Dermis blood vessel endothelial cell (primary cell): ENCODE measurements at places on chromosomes 6 and 20. TPM values are rescaled to one million over a fixed set of nuclear protein-coding genes. Genes with fewer than 3 reads are reported as not detected.
A peak's percentile ranks its signal among the peaks of the same experiment; 100 is the strongest.

DNA sequence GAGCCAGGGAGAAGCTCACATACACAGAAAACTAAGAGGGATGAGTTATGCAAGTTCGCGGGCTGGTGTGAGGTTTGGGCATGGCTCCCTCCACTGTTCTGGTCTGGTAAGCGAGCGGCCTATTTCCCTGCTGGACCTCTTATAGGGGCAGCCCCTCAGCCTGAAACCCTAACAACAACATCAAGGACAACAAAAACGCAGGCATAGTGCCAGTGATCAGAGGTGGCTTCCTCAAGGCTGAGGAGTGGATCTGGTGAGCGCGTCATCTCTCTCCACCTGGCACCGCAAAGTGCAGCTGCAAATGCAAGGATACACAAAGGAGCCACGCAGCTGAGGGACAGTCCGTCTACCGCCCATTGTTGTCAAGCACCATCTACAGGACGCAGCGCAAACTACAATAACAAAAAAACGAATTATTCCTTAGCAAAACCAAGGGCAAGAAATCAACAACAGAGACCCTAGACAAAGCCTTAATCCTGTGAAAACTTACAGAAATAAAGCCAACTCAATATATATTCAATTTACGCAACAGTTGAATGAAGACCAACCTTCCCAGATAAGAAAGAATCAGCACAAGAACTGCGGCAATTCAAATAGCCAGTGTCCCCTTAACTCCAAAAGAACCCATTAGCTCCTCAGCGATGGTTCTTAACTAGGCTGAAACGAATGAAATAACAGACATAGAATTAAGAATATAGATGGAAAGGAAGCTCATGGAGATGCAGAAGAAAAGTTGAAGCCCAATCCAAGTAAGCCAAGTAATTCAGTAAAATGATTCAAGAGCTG lies 9.2 kb upstream of the DEFB110 start:
- DNase-seq = no peak

GRCh38 chr20:4830696-4831095 lies 109.0 kb downstream of the PRND start:
- DNase-seq = peak; percentile 76

DNA sequence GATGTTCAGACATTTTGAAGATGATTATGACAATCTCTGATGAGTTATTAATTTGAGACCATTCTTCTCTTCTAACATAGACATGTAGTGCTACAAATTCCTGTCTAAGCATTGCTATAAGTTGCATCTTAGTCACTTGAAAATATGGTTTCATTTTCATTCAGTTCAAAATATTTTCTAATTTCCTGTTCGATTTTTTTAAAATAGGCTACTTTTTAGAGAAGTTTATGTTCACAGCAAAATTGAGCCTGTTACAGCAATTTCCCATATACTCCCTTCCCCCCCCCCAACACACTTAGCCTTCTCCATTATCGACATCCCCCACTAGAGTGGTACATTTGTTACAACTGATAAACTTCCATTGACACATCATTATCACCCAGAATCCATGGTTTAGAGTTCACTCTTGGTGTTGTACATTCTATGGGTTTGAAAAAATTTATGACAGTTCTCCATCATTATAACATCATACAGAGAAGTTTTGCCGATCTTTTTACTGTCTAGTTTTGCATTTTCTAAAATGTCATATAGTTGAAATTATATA lies 31.2 kb downstream of the PLAGL1 start:
- no peak for DNase-seq

DNA sequence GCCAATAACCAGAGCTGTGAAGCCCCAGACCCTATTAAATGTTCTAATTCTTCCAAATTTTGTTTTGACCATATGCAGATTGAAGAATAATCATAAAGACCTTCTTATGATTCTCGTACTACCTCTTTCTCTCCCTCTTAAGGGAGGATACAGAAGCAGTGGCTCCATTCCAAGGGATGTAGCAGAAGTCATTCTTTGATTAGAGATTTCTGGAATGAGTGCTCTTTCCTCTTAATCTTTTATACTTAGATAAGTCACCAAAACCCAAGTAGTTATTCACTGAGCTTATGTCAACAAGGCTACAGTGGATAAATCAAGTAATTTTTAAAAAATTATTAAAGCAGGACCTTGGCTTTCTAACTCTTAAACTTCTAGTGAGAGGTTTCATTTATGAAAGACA lies 266.0 kb upstream of the STXBP5 start:
- no peak for DNase-seq

DNA sequence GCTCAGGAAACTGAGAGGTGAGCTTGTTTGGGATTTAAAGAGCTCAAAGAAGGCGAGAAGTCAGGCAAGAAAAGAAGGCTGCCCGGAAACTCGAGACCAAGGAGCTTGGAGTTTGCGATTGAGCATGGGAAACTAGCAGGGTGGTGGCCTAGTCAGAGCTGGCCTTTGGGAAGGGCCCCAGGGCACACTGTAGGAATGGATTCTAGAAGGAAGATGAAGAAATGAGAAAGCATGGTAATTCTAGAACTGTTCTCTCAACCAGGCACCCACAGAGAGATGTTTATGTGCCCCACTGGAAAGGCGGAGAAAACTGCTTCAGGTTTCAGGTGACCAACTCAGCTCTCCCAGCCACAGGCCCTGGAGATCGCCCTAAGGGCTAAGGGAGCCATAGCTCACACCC lies 126.2 kb downstream of the FOXO3 start:
- no peak for DNase-seq

DNA sequence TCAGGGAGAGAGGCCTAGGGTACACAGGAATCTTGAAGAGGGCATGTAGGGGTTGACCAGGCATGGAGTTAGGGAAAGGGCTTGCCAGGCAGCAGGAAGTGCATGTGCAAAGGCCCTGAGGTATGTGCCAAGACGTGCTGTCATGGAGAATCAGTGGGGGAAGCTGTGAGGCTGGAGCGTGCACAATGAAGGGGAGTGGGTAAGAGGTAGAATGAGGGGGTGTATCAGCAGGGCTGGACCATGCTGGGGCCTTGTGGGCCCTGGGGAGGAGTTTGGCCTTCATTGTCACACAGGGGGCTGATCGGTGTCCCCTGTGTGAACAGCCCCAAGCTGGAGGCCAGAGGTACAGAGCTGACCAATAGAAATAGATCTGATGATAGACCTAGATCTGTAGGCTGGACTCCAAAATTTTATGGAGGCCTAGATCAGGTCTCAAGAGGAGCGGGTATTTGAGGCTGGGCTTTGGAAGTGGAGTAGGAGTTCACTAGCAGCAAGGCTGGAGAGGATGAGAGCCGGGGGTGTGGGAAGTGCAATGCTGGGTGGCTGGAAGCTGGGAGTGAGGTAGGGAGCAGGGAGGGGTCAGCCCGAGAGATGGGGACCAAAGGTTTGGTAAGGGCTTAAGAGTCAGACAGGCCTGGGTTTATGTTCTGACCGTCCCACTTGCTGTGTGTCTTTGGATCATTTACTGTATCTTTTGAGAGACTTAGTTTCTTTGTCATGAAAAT lies 3.0 kb downstream of the SRC start:
- DNase-seq = no peak

Gene BMP7
- total RNA-seq = not detected in 2 replicates

Gene AIF1
- not detected in 2 replicates for total RNA-seq
